Activated T-helper 17 cell treated with anti-CD3 and anti-CD28 coated beads, Interleukin-2, amount 50 U/mL, for 72 hours (primary cell): ENCODE measurements at places on chromosomes 3 and 15. TPM values are rescaled to one million over a fixed set of nuclear protein-coding genes. Genes with fewer than 3 reads are reported as not detected.

- ATAC-seq = no peak
Measured at GRCh38 chr3:33658039-33658438, 60.0 kb downstream of the CLASP2 start.

DNA sequence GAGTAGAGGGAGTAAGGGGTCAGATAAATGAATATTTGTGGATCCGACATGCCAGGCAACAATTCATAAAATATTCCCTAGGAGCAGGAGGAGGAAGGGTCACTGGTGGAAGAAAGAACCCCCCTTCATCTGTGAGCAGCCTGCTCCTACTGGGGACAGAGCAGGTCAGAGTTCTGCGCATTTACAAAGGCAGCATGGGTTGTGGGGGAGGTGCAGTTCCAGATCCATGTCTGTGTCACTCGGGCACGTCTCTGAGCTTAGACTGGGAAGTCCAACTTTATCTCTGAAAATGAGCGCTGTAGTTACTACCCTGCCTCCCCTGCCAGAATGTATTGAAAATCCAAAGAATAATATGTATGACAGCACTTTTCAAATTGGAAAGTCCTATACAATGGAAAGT, 115.2 kb downstream of the GABRG3 start:
- no peak for ATAC-seq

GRCh38 chr3:143928056-143928455, 43.6 kb upstream of the DIPK2A start:
- ATAC-seq = no peak

- ATAC-seq = no peak
Measured at GRCh38 chr3:184942735-184943134, 130.8 kb downstream of the VPS8 start.

DNA sequence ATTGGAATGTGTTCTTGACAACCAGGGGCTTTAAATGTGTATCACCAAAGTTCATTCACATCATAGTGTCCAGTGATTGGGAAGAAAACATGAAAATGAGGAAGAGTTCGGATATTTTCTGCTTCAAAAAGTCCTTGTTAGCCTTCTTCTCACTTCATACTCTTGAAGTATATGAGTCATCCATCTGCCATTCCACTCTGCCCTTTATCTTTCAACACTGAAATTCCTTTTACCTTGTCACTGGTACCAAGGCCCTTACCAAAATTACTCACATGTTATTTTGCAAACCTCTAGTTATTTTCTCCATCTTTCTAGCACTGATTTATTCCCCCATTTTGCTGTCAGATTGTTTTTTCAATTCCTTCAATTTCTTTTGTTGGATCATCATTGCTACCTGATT, 32.5 kb downstream of the OR5H15 start:
- ATAC-seq = no peak

DNA sequence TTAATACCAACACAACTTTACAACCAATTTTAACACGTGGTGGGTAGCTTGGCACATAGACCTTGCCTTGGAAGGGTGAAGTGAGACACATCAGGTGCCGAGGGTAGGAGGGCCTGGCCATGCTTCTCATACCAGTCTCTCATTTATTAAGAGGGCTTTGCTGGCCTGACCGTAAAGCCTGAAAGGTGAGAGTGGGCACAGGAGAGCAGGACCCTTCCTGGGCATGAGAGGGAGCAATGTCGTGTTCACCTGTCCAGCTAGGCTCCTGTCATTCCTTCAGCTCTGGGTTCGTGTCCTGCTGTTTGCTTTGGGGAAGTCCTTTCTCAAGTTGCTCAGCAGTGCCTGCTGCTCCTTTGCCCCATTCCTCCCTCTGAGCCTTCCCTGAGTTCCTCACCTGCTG, 294.4 kb downstream of the EPHB1 start:
- no peak for ATAC-seq

GRCh38 chr3:65617787-65618186, 420.9 kb downstream of the MAGI1 start:
- ATAC-seq = no peak

- no peak for ATAC-seq
Measured at GRCh38 chr3:37833302-37834186, 28.1 kb upstream of the CTDSPL start.

Gene ITPKA
- 3.5 TPM for total RNA-seq

- no peak for ATAC-seq
Measured at GRCh38 chr3:127307916-127308315, 20.1 kb upstream of the PRR20G start.

Gene LTK
- 1.9 TPM for total RNA-seq
